ENCODE measurements at places on chromosomes 1 and 21.

DNA sequence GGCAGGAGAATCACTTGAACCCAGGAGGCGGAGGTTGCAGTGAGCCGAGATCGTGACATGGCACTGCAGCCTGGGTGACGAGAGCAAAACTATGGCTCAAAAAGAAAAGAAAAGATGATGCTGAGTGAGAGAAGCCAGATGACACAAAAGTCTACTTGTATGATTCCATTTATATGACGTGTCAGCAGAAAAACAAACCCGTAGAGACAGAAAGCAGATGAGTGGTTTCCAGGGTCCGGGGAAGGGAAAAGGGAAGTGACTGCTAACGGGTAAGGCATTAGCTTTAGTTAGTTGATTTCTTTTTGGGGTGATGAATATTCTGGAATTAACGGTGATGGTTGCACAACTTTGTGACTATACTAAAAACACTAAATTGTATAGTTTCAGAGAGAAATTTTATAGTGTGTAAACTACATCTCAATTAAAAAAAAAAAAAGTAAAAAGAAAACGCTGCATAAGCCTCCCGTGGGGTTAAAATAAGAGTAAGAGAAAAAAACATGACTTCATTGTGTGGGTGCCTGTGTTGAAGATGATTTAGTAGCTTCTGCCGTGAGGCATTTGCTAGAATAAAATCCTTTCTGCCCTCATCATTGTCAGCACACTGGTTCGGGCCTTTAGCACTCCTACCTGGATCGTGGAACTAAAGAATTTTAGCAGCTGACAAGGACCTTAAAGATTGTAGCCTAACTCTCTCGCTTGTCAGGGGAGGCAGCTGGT, 24.7 kb upstream of the ATP5PO start:
- no peak for DNase-seq

DNA sequence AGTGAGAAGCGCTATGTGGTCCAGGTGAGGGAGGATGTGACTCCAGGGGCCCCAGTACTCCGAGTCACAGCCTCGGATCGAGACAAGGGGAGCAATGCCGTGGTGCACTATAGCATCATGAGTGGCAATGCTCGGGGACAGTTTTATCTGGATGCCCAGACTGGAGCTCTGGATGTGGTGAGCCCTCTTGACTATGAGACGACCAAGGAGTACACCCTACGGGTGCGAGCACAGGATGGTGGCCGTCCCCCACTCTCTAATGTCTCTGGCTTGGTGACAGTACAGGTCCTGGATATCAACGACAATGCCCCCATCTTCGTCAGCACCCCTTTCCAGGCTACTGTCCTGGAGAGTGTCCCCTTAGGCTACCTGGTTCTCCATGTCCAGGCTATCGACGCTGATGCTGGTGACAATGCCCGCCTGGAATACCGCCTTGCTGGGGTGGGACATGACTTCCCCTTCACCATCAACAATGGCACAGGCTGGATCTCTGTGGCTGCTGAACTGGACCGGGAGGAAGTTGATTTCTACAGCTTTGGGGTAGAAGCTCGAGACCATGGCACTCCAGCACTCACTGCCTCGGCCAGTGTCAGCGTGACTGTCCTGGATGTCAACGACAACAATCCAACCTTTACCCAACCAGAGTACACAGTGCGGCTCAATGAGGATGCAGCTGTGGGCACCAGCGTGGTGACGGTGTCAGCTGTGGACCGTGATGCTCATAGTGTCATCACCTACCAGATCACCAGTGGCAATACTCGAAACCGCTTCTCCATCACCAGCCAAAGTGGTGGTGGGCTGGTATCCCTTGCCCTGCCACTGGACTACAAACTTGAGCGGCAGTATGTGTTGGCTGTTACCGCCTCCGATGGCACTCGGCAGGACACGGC, 2.2 kb downstream of the CELSR2 start:
- DNase-seq = no peak

DNA sequence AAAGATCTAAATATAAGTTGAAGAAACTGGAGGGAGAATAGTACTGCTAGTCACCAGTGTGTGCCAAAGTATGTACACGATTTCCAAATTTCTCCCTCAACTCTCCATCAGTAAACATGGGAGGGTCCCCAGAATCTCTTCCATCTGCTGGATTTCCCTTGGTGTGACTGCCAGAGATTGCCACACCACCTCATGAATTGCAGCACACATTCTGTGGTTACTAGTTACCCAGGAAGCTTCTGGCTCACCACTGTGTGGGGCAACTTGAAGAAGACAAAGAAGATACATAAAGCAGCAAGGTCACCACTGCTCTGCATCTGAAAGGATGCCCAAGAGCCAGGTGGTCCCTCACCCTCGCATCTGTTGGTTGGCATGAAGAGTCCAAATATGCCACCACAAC, 191.7 kb upstream of the ESRRG start:
- DNase-seq = no peak

GRCh38 chr1:153746174-153746573, 18.3 kb downstream of the INTS3 start:
- no peak for DNase-seq

DNA sequence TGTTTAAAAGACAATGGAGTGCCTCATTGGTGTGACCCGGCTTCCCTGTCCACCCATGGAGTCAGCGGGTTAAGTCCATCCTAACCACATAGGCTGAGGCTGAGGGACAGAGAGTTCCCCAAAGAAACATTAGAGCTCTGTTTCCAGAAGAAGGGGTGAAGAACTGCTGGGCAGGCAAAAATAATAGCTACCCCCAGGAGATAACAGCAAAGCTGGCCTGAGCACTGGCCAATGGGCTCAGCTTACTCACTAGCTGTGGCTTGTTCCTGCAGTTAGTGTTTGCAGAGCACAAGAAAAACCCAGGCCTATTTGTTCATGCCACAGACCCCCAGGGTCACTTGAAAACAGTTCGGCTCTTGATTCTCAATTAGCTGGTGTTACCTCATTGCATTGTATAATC, 311.2 kb downstream of the NFIA start:
- DNase-seq = no peak

GRCh38 chr1:3365523-3366125, 88.8 kb upstream of the ARHGEF16 start:
- no peak for DNase-seq

DNA sequence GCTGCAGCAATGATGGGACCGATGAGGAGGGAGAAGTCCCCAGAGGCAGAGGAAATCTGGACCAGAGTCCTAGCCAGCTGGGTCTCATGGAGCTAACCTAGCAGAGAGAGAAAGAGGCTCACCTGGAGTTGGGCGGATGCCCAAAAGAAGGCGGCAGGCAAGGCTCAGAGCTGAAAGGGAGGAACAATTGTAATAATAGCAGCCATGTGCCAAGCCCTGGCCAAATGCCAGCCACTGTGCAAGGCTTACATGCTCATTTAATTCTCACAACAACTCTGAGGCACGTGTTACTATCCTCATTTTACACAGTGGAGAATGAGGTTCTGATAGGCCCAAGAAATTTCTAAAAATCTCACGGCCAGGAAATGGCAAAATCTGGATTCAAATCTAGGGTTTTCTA, 50.0 kb upstream of the ZNF648 start:
- DNase-seq = no peak

GRCh38 chr1:241846375-241846774, 1.6 kb upstream of the EXO1 start:
- DNase-seq = no peak

- no peak for DNase-seq
Measured at GRCh38 chr1:234979296-234980279, 149.0 kb downstream of the TOMM20 start.

GRCh38 chr1:1775327-1776226, 2.7 kb downstream of the NADK start:
- DNase-seq = no peak

- no peak for DNase-seq
Measured at GRCh38 chr21:45844181-45844580, 137.4 kb upstream of the COL6A1 start.

- DNase-seq = peak; percentile 63
Measured at GRCh38 chr1:214136324-214136919, 144.5 kb upstream of the SMYD2 start.

- DNase-seq = no peak
Measured at GRCh38 chr21:25005388-25005787, 601.9 kb downstream of the MRPL39 start.

DNA sequence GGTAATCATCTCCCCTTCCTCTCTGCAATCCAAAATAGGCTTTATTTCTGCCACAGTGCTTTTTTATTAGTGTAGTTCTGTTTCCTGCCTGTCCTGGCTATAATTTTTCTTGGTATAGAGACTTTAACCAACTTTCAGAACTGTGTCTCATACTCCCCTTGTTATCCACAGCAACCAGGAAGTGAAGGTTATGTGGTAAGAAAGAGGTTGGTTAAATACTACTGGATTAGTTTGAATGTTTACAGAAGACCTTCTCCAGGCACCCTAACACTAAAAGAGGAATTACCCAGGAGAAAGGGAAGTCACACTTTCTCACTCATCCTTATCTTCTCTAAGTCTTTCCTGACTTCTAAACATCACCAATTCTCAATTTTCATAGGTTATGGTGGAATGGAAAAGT, 17.8 kb upstream of the TNFSF4 start:
- DNase-seq = no peak

GRCh38 chr1:55931081-55931940, 648.1 kb downstream of the PLPP3 start:
- DNase-seq = no peak

- DNase-seq = no peak
Measured at GRCh38 chr1:38241594-38242334, 195.2 kb upstream of the POU3F1 start.
